Karpas-422 (cell line): ENCODE measurements at places on chromosomes 2 and 18. TPM values are rescaled to one million over a fixed set of nuclear protein-coding genes. Genes with fewer than 3 reads are reported as not detected.

Gene RAB6C
- 0.52 and 1.5 TPM in 2 replicates for total RNA-seq

Gene CTDP1
- total RNA-seq, result 14.1 and 32.9 TPM in 2 replicates

Gene MAL
- not detected in 2 replicates for total RNA-seq

Gene DLX2
- 0.97 and 1.5 TPM in 2 replicates for total RNA-seq

Gene ZNG1B
- total RNA-seq, result 41.8 and 58.4 TPM in 2 replicates

Gene ST6GAL2
- total RNA-seq, result 0.47 and 0.82 TPM in 2 replicates

Gene MARCO
- not detected in 2 replicates for total RNA-seq

Gene LOXHD1
- not detected in 2 replicates for total RNA-seq

Gene FAM228A
- total RNA-seq, result 0.25 TPM in 1 of 2 replicates, not detected in the other

Gene PSMA8
- total RNA-seq, result not detected in 2 replicates

GRCh38 chr2:23404426-23404825 lies 19.4 kb downstream of the KLHL29 start:
- peak; percentile 75 for DNase-seq
- no peaks in the 10 kb centered on the region for H3K36me3 ChIP-seq
- no peaks in the 10 kb centered on the region for H3K27me3 ChIP-seq
- H3K4me3 ChIP-seq, result peak overlapping the region; percentile 54
- peak overlapping the region; percentile 61 for H3K27ac ChIP-seq

DNA sequence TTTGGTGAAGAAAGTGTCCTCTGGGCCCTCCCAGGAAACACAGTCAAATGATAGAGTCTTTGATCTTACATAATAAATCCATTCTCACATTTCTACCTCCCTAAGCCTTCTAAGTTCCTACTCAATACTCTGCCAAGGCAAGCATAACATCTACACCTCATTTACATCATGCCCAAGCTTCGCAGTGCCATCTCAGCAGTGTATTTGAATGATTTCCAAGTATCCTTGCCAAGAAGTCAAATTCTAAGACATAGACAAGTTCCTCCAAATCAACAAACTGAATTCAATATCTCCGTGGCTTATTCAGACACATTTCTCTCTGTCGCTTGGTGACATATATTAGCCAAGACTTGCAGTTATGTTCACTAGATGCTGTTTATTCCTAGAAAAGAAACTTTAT lies 8.1 kb upstream of the MLPH start:
- no peaks in the 10 kb centered on the region for H3K36me3 ChIP-seq
- peaks cover 11% of the 10 kb centered on the region for H3K4me1 ChIP-seq
- H3K27me3 ChIP-seq, result no peaks in the 10 kb centered on the region
- no peak overlapping the region for H3K27ac ChIP-seq
- DNase-seq, result no peak
- no peak overlapping the region for H3K4me3 ChIP-seq

GRCh38 chr2:184923751-184924150 lies 325.4 kb downstream of the ZNF804A start:
- no peak overlapping the region for H3K4me3 ChIP-seq
- H3K4me1 ChIP-seq, result no peaks in the 10 kb centered on the region
- H3K27me3 ChIP-seq, result no peaks in the 10 kb centered on the region
- H3K27ac ChIP-seq, result no peak overlapping the region
- no peaks in the 10 kb centered on the region for H3K36me3 ChIP-seq

GRCh38 chr2:216657980-216658379 lies 24.8 kb downstream of the IGFBP2 start:
- H3K36me3 ChIP-seq, result no peaks in the 10 kb centered on the region
- DNase-seq, result no peak
- H3K4me1 ChIP-seq, result no peaks in the 10 kb centered on the region
- H3K4me3 ChIP-seq, result no peak overlapping the region
- H3K27ac ChIP-seq, result no peak overlapping the region

GRCh38 chr2:75276093-75277029 lies 77.0 kb upstream of the TACR1 start:
- no peak for DNase-seq
- no peak overlapping the region for H3K4me3 ChIP-seq
- H3K36me3 ChIP-seq, result no peaks in the 10 kb centered on the region
- no peak overlapping the region for H3K27ac ChIP-seq
- H3K27me3 ChIP-seq, result no peaks in the 10 kb centered on the region

DNA sequence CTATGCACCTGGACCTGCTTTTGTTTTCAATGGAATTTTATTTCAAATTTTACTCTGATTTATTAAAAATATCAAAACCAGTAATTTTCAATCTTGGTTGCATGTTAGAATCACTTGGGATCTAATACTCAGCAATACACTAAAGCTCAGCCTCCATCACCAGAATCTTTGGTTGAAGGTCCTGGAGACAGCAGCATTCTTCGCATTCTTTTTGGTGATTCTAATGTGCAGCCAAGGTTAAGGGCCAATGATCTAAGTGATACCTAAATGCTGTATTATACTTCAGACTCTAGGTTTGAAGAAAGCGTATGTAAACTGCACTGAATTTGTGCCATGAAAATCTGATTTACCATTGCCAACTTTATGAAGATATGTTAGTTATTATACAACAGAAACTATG lies 493.1 kb downstream of the XIRP2 start:
- H3K36me3 ChIP-seq, result no peaks in the 10 kb centered on the region
- no peak for DNase-seq
- H3K4me3 ChIP-seq, result no peak overlapping the region
- H3K27me3 ChIP-seq, result no peaks in the 10 kb centered on the region

GRCh38 chr2:5322396-5322795 lies 369.8 kb upstream of the SOX11 start:
- no peak overlapping the region for H3K4me3 ChIP-seq
- no peaks in the 10 kb centered on the region for H3K27me3 ChIP-seq
- no peak overlapping the region for H3K27ac ChIP-seq

DNA sequence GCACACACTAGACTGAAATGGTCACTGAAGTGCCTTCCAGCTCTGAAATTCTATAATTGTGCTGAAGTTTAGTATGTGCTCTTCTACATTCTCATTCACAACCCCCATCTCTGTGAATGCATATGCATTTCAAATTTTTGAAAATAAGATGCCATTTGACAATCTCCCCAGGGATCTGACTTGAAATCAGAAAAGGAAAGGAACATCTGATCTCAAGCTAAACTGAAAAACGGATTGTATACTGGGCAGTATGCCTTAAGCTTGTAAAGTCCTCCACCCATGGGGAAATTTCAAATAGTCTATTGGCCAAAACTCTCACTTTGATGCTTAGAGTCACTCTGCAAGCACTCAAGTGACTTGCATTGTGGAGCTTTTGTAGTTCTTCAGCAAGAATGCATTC lies 22.9 kb downstream of the FAP start:
- no peaks in the 10 kb centered on the region for H3K36me3 ChIP-seq
- no peaks in the 10 kb centered on the region for H3K27me3 ChIP-seq
- no peaks in the 10 kb centered on the region for H3K4me1 ChIP-seq
- no peak overlapping the region for H3K27ac ChIP-seq

GRCh38 chr2:176128982-176129796 lies at the start of gene HOXD8:
Gene HOXD8, plus strand, starts transcription at chr2:176129705. Its CDS starts 662 bp downstream, at chr2:176130367.
- peaks cover 10% of the 10 kb centered on the region for H3K4me1 ChIP-seq
- no peak within 1 kb of the TSS for H3K4me3 ChIP-seq
- H3K36me3 ChIP-seq, result no peaks in the 10 kb centered on the region
- H3K27ac ChIP-seq, result no peak within 1 kb of the TSS
- DNase-seq, result no peak
- no peaks in the 10 kb centered on the region for H3K27me3 ChIP-seq

- H3K36me3 ChIP-seq, result no peaks in the 10 kb centered on the region
- H3K4me3 ChIP-seq, result peak overlapping the region; percentile 70
- H3K27ac ChIP-seq, result peak overlapping the region; percentile 94
- H3K4me1 ChIP-seq, result peaks cover 69% of the 10 kb centered on the region
- H3K27me3 ChIP-seq, result no peaks in the 10 kb centered on the region
These were observed 264.7 kb downstream of the TCF4 start for GRCh38 chr18:55323051-55323994.

- no peaks in the 10 kb centered on the region for H3K36me3 ChIP-seq
- no peak overlapping the region for H3K4me3 ChIP-seq
- H3K27me3 ChIP-seq, result no peaks in the 10 kb centered on the region
- no peak for DNase-seq
- no peaks in the 10 kb centered on the region for H3K4me1 ChIP-seq
These were observed 45.7 kb downstream of the STAT4 start for GRCh38 chr2:191105082-191105481.

- H3K4me1 ChIP-seq, result no peaks in the 10 kb centered on the region
- H3K4me3 ChIP-seq, result no peak overlapping the region
- no peaks in the 10 kb centered on the region for H3K36me3 ChIP-seq
- no peak for DNase-seq
- H3K27ac ChIP-seq, result no peak overlapping the region
These were observed 12.9 kb upstream of the MARCO start for GRCh38 chr2:118929059-118929458.

DNA sequence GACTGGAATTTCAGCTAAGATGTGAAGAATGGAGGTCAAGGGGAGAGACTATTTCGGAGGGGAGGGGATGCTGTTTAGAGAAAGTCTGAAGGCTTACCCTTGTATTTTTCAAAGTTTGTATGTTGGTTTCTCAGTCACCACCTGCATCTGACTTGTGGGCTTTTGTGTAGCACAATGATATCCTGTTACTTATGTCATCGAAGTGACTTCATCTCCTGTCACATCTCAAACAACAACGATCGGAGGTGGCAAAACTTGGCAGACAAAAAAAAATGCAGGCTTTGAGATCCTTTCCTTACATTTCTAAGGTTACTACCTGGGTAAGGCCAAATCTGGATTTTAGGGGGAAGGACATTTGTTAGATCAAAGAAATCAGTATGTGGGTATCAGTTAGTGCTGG lies 11.7 kb upstream of the CXCR4 start:
- no peak overlapping the region for H3K27ac ChIP-seq
- no peaks in the 10 kb centered on the region for H3K27me3 ChIP-seq

DNA sequence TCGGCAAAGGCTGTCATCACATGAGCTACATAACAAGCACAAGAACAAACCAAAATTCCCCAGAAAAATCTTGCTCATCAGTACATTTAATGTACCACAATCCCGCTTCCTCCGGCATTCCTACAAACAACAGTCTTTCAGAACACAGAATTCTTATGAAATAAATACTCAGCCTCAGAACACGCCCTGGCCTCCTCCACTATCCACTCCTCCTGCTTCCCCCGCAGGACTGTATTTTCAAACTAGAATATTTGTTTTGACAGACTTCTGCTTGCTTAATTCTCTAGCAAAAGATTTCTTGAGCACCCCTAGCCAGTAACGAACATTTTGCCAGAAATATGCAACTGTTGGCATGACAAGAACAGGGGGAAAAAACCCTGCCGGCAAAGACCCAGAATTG lies 131.2 kb downstream of the THADA start:
- DNase-seq, result no peak
- no peaks in the 10 kb centered on the region for H3K27me3 ChIP-seq
- no peak overlapping the region for H3K4me3 ChIP-seq
- H3K36me3 ChIP-seq, result no peaks in the 10 kb centered on the region
- peaks cover 35% of the 10 kb centered on the region for H3K4me1 ChIP-seq

- no peak overlapping the region for H3K4me3 ChIP-seq
- peaks cover 9% of the 10 kb centered on the region for H3K4me1 ChIP-seq
- no peak for DNase-seq
- H3K36me3 ChIP-seq, result peaks cover 6% of the 10 kb centered on the region; the same call in 1 of the 2 replicates
These were observed 66.5 kb downstream of the EIF2AK3 start for GRCh38 chr2:88560619-88561307.

- no peak overlapping the region for H3K27ac ChIP-seq
- H3K4me1 ChIP-seq, result peaks cover 20% of the 10 kb centered on the region
- DNase-seq, result peak; percentile 51
- H3K4me3 ChIP-seq, result no peak overlapping the region
- no peaks in the 10 kb centered on the region for H3K27me3 ChIP-seq
These were observed 71.6 kb upstream of the ATG16L1 start for GRCh38 chr2:233179848-233180366.

- DNase-seq, result peak; percentile 79
- H3K27me3 ChIP-seq, result no peaks in the 10 kb centered on the region
- H3K36me3 ChIP-seq, result peaks cover 6% of the 10 kb centered on the region; the same call in 1 of the 2 replicates
- peak overlapping the region; percentile 92 for H3K27ac ChIP-seq
- peaks cover 92% of the 10 kb centered on the region for H3K4me1 ChIP-seq
These were observed 4.1 kb downstream of the CYTIP start for GRCh38 chr2:157439824-157440186.

- no peak for DNase-seq
- H3K36me3 ChIP-seq, result no peaks in the 10 kb centered on the region
- H3K27me3 ChIP-seq, result no peaks in the 10 kb centered on the region
- peaks cover 12% of the 10 kb centered on the region for H3K4me1 ChIP-seq
- no peak overlapping the region for H3K4me3 ChIP-seq
These were observed 402.0 kb downstream of the ALK start for GRCh38 chr2:29519338-29519925.

DNA sequence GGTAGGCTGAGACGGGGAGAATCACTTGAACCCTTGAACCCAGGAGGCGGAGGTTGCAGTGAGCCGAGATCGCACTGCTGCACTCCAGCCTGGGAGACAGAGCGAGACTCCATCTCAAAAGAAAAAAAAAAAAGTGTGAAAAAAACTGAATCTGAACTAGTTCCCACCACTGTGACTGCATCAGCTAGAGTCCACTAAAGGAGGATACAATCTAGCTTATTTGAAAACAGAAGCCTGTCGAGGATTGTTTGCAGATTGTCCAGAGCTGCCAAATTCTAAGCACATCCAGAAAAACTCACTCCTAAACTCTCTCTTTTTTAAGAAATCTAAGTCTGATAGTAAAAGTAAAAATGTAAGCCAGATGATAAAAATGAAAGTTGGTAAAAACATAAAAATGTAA lies 10.6 kb downstream of the GFPT1 start:
- H3K36me3 ChIP-seq, result peaks cover 17% of the 10 kb centered on the region; the same call in 1 of the 2 replicates
- no peak overlapping the region for H3K4me3 ChIP-seq
- H3K4me1 ChIP-seq, result peaks cover under 1% of the 10 kb centered on the region; the same call in 1 of the 2 replicates
- DNase-seq, result no peak
- no peaks in the 10 kb centered on the region for H3K27me3 ChIP-seq
- H3K27ac ChIP-seq, result no peak overlapping the region

DNA sequence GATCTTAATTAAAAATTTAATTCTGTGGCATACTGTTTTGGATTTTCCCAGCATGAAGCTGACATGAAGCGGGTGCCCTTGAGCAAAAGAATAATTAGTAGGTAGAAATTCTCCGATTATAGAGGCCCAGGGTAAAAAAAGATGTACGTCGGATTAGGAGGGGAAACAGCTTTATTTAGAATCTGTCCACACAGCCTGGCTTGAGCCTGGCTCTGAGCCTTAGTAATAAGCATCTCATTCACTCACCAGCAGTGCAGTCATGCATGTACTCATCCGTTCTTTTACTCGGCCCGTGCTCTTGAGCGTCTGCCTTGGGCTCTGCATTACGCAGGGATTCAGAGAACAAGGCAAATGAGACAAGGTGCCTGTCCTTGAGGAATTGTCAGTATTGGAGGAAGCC lies 219.3 kb downstream of the AGAP1 start:
- no peaks in the 10 kb centered on the region for H3K4me1 ChIP-seq
- DNase-seq, result no peak
